ENCODE measurements at places on chromosomes 2 and 18.

DNA sequence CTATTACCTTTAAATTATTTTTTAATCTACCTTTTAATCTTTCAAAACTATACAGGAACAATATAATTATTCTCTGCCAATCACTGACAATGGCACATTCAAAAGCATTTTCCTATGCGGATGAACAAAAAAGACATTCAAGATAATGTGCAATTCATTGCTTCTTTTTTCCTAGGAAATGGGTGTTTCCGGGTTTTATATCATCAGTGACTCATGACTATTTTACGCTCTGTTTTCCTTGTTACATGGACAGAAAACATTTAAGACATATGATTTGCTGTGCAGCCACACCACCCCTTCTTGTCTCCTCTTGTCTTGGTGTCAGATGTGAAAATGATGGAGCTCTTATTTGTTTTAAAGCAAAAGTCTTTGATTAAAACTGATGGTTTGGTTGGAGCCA is 184.7 kb upstream of the LINC00305 start:
- DNase-seq: no peak

- DNase-seq: no peak
Measured at GRCh38 chr2:96197546-96198255, 10.9 kb downstream of the STARD7 start.

DNA sequence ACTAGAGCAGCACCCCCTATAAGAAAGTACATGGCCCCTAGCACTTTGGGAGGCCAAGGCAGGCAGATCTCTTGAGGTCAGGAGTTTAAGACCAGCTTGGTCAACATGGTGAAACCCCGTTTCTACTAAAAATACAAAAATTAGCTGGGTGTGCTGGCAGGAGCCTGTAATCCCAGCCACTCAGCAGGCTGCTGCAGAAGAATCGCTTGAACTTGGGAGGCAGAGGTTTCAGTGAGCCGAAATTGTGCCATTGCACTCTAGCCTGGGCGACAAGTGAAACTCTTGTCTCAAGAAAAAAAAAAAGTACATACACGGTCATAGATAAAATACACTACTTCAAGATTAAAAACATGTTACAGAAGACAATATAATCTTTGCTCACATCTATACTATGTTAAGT is 63.8 kb downstream of the RAPH1 start:
- DNase-seq: no peak

GRCh38 chr2:40251137-40251536 is 200.8 kb downstream of the SLC8A1 start:
- DNase-seq: no peak

DNA sequence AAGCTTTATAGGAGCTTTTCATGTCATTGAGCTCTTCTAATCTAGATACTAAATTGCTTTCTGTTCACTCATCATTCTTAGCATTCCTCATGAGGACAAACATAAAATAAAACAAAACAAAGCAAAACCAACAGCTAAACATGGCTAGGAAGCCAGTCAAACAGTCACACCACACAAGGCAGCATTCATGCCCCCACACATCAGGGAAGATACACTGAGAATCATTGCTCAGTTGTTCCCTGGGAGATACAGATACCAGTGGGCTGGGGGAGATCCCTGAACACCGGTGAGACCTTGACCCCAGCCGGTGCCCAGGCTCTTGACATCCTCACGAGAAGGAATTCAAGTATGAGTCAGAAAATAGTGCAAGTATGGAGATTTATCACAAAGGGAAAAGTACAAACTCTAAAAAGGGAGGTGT is 177.9 kb upstream of the ARL4C start:
- DNase-seq: no peak

- DNase-seq: no peak
Measured at GRCh38 chr2:54047091-54047490, 68.3 kb upstream of the ACYP2 start.

GRCh38 chr2:45992741-45993475 is 304.3 kb upstream of the EPAS1 start:
- DNase-seq: no peak

DNA sequence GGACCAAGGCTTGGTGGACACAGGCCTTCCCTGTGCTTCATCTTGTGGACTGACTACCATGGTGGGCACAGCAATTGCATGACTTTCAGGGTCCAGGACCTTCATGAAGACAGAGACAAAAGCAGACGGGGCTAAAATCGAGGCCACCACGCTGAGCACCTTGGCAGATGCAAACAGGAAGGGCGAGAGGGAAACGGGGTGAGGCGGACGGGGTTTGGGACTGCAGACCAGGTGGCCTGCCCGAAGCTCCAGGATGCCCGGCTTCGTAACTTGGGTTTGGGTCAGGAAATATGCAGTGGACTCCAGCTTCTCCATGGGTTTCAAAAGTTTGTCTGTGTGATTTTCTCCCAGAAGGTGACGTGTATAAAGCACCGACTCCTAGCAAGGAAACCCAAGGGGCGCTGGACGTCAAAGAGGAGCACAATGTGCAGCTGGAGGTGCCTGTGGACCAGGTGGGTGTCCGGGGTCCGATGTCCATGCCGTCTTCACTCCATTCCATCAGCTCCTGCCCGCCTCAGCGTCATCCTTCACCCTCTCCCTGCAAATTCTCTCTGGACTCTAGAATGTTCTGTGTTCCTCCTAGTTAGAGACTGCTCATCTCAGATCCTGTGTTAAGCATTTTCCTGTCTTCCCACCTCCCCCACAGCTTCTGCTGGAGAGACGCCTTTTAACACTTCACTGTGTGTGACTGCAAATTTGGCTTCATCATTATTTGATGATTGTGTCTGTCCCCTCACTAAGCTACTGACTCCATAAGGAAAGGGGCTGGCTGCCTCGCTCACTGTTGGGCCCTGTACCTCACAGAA is 65.8 kb downstream of the DCDC2C start:
- DNase-seq: no peak

DNA sequence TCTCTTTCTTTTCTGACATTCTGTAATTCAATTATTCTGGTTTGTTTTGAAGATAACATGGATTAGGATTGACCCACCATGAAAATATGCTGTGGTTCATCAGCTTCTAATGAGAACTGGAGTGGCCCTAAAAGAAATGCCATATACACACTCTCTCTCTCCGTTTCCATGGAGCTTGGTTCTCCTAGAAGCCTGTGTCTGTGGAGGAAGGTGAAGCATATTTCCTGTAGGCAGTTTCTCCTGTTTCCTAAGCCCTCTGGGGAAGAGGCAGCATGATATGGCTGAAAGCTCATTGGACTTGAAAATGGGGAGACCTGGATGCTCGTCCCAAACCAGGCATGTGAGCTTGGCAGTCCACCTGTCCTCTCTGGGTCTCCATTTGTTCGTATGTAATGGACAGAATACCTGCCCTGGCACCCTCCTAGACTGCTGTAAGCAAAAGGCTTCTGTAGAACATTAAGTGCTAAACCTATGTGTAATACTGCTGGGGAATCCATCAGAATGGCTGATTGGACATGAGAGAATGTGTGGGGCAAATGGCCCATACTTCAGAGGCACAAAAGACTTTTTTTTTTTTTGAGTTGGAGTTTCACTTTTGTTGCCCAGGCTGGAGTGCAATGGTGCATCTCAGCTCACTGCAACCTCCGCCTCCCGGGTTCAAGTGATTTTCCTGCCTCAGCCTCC is 75.3 kb upstream of the PPP1CB start:
- no peak for DNase-seq

DNA sequence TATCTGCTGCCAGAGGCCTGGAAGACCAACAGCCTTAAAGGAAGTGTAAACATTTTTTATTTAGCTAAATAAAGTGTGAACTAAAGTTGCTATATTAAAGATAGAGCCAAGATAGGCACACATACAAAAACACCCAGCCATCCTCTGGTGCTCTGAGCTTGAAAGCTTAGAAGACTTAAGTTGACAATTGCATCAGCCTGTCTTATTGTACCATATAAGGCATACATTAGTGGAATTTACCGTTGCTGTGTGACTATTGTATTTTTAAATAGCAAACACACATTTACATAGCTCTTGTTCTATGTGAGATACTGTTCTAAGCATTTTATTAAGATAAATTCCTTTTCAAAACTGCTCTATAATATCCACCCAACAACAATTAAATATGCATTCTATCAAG is 736.6 kb upstream of the ZEB2 start:
- no peak for DNase-seq

- no peak for DNase-seq
Measured at GRCh38 chr2:230137902-230138539, 69.3 kb upstream of the SLC16A14 start.

DNA sequence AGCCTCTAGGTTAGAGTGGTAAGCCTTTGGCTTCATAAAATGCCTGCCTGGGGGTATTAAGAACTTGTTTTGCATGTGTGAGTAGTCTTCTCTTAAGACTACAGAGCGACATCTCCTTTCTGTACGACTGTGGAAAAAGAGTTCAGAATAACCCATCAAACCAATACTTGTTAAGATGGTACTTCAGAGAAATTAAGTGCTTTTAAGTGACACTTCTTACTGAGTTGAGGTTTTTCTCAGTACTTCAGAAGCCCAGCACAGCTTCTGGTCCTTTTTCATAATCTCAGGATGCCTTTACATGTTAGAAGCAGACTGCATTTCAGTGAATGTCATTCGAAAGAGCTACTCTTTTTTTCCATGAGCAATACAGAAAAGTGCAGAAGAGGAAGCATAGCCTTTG is 10.8 kb downstream of the XRCC5 start:
- DNase-seq: no peak

- no peak for DNase-seq
Measured at GRCh38 chr18:77762642-77763041, 513.0 kb downstream of the GALR1 start.

DNA sequence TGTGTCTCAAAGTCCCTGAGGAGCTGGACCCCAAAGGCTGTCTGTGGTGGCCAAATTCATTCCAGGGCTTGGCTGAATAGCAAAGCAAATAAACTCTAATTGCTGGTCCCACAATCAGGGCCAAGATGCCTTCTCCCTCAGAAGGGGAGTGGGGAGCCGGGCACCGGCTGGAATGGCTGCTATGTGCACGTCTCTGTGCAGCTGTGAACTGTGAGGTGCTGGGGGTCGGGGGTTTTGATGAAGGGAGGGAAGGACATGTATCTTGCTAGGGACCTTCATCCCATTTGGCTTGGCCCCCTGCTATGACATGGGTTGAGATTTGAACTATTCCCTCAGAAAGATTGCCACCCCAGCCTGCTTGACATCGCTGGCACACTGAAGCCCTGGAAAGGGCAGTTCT is 60.4 kb downstream of the CIB4 start:
- no peak for DNase-seq

DNA sequence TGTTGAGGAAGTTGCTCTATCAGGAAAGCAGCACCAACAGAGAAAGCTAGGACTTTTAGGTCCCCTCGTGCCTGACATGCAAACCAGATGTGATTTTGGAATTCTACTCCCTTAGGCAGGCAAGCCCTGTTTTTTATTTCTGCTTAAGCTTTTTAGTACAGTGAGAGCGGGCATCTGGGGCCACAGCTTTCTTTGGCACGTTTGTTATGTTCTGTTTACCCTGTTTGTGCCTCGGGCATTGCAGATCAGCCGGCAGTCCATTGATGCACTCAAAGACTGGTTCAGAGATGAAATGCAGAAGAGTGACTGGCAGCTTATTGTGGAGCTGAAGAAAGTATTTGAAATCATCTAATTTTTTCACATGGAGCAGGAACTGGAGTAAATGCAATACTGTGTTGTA is 61.9 kb downstream of the EIF5B start:
- DNase-seq: no peak

DNA sequence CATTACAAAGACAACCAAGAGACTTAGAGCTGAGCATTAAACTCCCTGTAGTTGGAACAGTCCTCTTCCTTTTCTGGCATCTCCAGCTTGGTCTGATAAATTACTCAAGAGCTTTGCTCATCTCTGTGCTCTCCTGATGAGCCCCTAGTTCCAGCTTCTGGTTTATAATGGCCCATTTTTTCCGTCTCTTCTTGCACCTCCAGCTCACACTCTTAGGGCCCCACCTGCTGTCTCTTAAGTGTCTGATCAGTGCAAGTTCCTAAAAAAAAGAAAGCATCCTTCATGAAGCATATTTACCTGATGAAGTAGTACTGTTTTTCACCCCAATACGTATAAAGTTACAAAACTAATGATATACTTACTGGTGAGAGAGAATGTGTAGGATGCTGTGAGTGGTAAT is 822.9 kb downstream of the RNF144A start:
- no peak for DNase-seq

GRCh38 chr2:180075870-180076269 is 68.8 kb upstream of the CWC22 start:
- DNase-seq: no peak

- DNase-seq: no peak
Measured at GRCh38 chr2:42575458-42576064, 7.1 kb downstream of the MTA3 start.

DNA sequence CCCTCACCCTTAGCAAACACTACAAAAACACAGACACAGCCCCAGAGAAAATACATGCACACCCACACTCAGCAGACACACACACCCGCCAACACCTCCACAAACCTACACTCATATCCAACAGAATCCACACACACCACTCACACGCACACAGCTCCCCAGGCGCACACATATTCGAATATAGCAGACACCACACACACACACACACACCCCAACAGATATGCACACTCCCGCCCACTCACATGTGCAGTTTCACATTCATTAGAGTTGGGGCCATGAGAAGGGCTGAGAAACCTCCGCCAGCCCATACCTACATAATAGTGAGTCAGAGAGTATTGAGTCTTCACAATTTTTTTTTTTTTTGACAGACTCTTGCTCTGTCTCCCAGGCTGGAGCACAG is 29.4 kb upstream of the NOTO start:
- DNase-seq: peak; percentile 71

GRCh38 chr2:106339132-106339531 is 129.1 kb downstream of the RGPD3 start:
- DNase-seq: no peak

- DNase-seq: no peak
Measured at GRCh38 chr2:69933254-69933828, 18.4 kb downstream of the MXD1 start.

GRCh38 chr2:47152803-47153202 is 2.3 kb downstream of the STPG4 start:
- DNase-seq: no peak

DNA sequence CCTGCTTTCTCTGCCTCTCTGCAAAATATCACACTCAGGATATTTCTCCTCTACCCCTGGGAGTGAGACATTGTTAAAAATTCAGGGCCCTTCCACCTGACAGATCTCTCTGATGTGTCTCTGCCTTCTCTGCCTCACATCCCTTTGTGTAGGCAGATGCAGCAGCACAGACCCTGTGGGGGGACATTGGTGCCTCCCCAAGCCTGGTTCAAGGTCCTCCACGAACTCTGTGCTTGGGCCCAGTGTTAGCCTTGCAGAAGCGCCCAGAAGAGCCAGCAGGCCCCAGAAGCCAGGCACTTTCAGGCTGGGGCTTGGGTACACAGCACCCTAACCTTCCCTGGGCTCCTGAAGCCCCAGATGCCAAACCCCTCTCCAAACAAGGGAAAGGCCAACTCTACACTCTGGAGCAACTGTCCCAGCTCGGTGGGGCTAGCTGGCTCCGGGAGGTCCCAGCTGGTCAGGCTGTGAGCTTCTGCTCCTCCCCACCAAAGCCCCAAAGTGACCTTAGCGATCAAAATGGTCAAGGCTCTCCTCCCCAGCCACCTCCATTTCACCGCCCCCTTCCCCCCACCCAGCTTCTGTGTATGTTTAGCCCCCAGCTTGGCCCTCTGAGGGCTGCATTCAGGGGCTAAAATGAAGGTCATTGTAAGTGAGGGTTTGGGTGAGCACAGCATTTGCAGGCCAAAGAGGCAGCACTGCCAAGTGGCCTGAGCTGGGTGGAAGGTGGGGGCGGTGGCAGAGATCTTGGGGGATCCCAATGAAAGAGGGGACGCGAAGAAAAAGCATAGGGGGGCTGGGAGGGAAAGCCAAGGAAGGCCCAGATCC is 2.6 kb downstream of the HOXD9 start:
- no peak for DNase-seq

- DNase-seq: no peak
Measured at GRCh38 chr18:46567196-46567595, 89.8 kb downstream of the LOXHD1 start.

Data from GM13976 (cell line).